Fibroblast of pulmonary artery (primary cell): ENCODE measurements at places on chromosomes 1 and 21.
A peak's percentile ranks its signal among the peaks of the same experiment; 100 is the strongest.

DNA sequence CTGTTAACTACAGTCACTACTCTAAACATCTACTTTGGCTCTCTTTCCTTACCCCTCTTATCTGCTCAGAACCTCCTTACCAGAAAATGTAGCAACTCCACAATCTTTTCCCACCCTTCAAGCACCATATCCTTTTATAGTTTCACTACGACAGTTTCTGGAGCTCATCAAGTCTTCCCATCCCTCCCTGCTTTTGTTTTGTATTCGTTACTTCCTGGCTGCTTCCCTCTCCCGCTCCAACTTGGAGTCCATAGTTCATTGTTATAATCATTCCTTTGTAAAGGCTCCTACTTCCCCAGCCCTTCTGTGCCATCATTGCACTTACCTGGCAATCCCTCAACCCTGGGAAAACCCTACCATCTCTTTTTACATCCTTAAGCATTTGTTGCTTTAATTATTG is 18.0 kb downstream of the MPZL1 start:
- DNase-seq = peak; percentile 65

DNA sequence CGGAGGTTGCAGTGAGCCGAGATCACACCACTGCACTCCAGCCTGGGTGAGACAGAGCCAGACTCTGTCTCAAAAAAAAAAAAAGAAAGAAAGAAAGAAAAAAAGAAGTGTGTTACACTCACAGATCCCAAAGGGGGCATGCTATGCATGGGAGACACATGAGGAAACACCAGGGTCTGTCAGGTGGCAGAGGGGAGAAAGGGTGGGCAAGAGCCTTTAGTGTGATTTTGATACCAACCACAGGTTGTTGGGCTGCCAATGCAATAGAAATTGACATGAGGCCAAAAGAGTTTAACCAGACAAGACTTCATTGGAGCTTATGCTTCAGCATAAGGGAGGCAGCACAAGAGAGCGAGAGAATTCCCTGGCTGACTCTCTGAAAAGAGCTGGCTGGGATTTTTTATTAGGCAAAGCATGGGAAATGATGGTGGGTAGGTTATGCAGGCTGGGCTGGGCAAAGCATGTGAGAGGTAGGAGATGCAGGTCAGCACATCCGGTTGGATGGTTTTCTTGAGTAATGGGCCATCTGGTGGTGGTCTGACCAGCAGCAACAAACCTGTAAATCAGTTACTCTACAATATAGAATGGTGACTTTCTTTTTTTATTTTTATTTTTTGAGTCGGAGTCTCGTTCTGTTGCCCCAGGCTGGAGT is 11.7 kb upstream of the EXTL1 start:
- DNase-seq = no peak

DNA sequence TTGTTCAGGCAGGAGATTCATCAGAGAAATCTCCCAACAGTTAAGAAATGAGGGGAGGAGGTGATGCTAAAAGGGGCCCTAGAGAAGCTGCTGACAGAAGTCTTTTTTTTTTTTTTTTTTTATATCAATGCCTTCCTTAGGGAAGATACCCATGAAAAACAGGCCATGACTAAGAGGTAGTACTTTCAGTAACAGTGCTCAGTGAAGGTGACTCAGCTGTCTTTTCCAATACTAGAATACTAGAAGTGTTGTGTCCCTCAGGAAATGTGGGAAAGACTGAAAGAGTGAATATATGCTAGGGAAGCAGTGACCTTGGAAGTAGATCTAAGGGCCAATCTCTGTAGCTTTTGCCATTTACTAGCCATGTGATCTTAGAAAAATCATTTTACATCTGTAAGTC is 52.4 kb upstream of the SLFNL1 start:
- DNase-seq = peak; percentile 63

- DNase-seq = no peak
Measured at GRCh38 chr21:44021064-44021463, 9.0 kb downstream of the TRAPPC10 start.

- no peak for DNase-seq
Measured at GRCh38 chr21:36193200-36193599, 36.6 kb downstream of the DOP1B start.

- no peak for DNase-seq
Measured at GRCh38 chr1:59115865-59116264, 181.0 kb upstream of the FGGY start.

- no peak for DNase-seq
Measured at GRCh38 chr21:45465105-45465504, 60.1 kb downstream of the COL18A1 start.

GRCh38 chr21:30718239-30718909 is at the start of gene KRTAP21-3:
KRTAP21-3 (minus strand) TSS chr21:30718777; CDS start chr21:30718759, 18 bp downstream.
- DNase-seq = peak; percentile 7

- DNase-seq = no peak
Measured at GRCh38 chr1:58497499-58497898, 49.0 kb downstream of the OMA1 start.

- DNase-seq = no peak
Measured at GRCh38 chr1:61056196-61056572, 26.2 kb upstream of the NFIA start.

- no peak for DNase-seq
Measured at GRCh38 chr21:32070676-32071330, 198.0 kb downstream of the HUNK start.

GRCh38 chr1:109017134-109017533 is 24.8 kb downstream of the WDR47 start:
- DNase-seq = no peak

GRCh38 chr21:30240661-30241060 is 24.8 kb upstream of the CLDN8 start:
- no peak for DNase-seq

DNA sequence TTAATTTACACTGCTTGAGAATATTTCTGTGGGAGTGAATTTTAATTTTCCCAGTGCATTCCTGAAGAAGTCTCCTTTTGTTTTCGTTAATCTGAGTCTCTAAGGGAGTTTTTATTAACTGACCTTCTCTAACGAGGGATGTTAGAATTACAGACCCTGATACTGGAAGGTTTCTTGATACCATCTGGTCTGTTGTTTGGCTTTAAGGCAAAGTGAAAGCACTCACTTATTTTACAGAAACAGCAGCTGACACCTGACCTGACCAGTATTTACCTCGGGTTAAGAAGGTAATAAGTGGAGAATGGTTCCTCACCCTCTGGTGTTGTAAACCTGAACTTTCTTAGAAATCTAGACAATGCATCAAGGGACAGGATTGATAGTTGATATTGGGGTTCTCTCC is 12.4 kb downstream of the CDC14A start:
- DNase-seq = no peak

- peak; percentile 21 for DNase-seq
Measured at GRCh38 chr21:15276243-15276642, 211.4 kb upstream of the NRIP1 start.

GRCh38 chr1:153670257-153670858 is 435 bp downstream of the ILF2 start:
- no peak for DNase-seq

DNA sequence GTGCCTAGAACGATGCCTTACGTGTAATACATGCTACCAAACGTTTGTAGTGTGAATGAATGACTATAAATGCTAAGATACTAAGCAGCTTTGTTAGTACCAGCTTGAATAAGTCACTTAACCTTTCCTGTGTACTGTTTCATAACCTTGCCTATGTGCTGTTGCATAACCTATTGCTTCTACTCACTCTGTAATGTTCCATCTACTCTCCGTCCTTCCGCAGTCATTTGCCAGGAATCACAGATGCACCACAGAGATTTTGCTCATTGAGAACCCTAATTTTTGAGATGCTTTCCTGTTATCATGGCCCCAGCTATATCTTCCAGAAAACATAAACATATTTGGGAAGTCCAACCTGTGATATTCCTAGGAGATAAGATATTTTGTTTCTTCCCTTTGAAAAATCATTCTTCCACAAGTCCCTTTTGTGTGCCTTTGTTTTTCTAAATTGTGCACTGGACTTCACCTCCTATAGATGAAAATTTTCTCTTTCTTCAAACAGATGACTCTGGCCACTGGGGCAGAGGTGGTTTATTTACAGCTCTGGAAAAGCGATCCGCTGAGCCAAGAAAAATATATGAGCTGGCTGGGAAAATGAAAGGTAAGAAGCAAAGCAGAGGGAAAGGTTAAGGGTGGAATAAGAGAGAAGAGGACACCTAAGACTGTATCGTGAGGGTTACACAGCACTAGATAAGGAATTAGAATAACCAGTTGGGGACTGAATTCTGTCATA is 44.8 kb downstream of the CHD1L start:
- peak; percentile 41 for DNase-seq

DNA sequence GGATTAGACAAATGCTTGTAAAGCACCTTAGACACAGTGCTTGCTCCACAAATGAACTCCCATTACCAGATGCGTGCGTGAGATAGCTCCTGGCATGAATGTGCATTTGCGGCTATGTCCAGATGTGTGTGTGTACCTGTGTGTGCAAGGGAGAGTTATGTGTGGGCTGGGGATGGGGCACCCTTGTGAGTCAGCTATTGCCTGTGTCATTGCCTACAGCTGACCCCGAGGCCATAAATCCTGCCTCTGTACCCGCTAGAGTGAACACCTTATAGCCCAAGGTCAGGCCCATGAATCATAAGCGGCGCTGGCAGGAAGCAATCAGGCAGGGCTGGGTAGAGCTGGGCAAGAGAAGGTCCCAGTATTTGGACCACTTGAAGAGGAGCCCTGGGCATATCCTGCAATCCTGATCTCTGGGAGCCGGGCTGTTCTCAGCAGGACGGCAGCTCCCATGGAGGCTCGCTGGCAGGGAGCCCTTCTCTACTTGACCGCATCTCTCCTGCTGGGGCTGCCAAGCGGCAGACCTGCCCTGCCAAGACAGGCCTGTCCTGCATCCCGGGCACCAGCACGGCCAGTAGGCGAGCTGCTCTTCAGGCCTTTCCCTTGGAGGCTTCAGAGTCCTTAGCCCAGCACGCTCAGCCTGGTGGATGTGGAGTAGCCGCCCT is 86.4 kb downstream of the TMEM53 start:
- DNase-seq = no peak

DNA sequence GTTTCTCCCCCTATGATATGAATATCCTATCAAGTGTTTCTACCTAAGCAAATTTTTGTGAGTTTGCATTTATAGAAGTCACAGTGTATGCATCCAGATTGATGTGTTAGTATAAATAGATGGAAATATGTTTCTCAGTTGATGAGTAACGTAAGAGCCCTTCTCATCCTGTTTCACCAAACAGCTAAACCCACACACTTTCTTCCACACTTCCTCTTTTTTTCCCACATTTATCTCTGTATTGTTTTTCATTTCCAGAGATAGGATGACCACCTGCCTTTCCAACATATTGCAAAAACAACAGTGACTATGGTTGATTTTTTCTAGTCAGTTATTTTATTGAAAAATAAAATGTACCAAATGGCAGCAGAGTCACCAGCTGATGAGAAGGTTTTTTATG is 490.1 kb downstream of the NEGR1 start:
- no peak for DNase-seq

DNA sequence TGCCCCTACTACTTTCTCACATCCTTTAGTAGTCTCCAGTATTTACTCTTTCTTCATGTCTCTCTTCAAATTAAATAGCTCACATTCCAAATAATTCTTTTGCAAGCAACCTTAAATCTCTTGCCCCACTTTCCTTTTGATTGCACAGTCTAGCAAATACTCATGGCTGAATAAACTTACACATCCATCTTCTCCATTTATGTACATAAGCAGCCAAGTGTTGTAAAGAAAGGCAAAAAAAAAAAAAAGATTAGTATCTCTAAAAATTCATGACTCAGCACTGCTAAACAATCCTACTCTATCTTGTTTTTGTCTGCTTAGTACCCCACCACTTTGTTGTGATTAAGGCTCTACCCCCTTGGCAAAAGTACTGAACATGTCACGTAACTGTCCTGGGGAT is 42.6 kb downstream of the F13B start:
- peak; percentile 60 for DNase-seq

DNA sequence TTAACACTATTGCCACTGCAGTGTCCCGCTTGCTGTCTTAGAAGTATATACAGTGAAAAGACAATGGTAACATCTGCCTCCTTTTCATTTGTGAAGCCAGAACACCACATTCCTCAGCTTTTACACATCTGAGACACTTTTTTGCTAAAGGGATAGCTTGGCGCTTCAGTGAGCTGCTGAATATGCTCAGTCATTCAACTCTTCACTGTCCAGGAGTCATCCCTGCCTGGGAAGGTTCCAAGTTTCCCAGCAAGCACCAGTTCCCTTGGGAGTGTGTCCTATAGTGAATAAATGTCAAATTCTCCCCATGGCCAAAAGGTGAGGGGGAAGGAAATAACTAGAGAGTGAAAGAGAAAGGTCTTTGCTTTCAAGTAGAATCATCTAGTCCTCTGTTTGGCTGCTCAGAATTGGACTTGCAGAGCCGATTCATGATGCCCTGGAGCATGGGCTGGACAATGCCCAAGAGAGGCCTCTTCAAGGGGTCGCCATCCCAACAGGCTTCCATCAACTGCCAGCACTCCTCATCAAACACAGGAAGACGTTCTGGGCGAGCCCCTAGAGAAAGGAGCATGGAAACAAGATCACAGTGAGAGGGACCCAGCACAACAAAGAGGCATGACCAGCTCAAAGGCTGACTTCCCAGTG is 25.5 kb upstream of the RBBP5 start:
- DNase-seq = peak; percentile 54
